ENCODE measurements at places on chromosomes 7 and 10.
A peak's percentile ranks its signal among the peaks of the same experiment; 100 is the strongest.

GRCh38 chr10:119650692-119651513 lies at the start of gene BAG3:
TSS of gene BAG3 (plus strand) at chr10:119651380. CDS start at chr10:119651676, 296 bp downstream.
- H3K27me3 ChIP-seq: no peaks in the 10 kb centered on the region
- no peaks in the 10 kb centered on the region for H3K36me3 ChIP-seq
- peak within 1 kb of the TSS; percentile 73 for H3K4me3 ChIP-seq
- H3K27ac ChIP-seq: peak within 1 kb of the TSS; percentile 76
- peak; percentile 83 for DNase-seq

DNA sequence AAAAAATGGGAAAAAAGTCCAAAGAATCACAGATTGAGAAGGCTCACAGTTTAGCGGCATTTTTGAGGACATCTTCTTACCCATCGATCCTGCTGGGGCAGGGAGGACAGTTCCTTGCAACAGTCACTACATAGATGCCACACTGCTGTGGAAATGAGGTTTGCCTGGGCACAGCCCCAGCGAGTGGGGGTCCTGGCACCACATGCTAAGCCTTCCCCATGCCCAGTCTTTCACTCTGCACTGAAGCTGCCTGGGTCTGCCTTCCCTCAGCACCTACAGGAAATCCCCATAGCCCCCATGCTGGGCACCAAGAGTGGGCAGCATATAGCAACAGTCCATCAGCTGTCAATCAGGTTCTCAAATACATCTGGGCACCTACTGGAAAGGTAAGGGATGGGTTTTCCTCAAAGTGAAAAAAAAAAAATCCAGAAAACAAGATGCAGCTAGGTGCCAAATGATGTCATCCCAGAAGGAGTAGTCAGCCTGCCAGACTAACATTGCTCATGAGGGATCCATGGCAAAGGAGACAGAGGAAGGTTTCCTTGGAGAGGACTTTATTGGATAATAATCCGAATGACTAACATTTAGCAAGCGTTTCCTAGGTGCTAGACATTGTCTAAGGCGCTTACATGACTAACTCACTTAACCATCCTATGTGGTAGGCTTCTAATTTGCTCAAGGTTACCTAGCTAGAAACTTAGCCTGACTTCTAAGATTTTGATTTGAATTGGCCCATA lies 125.7 kb upstream of the CXCL12 start:
- DNase-seq: no peak
- no peaks in the 10 kb centered on the region for H3K36me3 ChIP-seq
- H3K4me1 ChIP-seq: no peaks in the 10 kb centered on the region
- H3K27ac ChIP-seq: no peak overlapping the region
- no peak overlapping the region for H3K4me3 ChIP-seq
- H3K27me3 ChIP-seq: no peaks in the 10 kb centered on the region

- H3K4me3 ChIP-seq: no peak overlapping the region
- H3K36me3 ChIP-seq: no peaks in the 10 kb centered on the region
- H3K27me3 ChIP-seq: no peaks in the 10 kb centered on the region
- no peak overlapping the region for H3K27ac ChIP-seq
- H3K4me1 ChIP-seq: no peaks in the 10 kb centered on the region
These were observed 265.4 kb upstream of the SLC26A5 start for GRCh38 chr7:103711413-103711812.

- no peaks in the 10 kb centered on the region for H3K4me1 ChIP-seq
- no peaks in the 10 kb centered on the region for H3K36me3 ChIP-seq
- no peak overlapping the region for H3K27ac ChIP-seq
- no peaks in the 10 kb centered on the region for H3K27me3 ChIP-seq
- H3K4me3 ChIP-seq: no peak overlapping the region
These were observed 22.9 kb upstream of the A1CF start for GRCh38 chr10:50908366-50908765.

GRCh38 chr10:97895915-97896314 lies 46.3 kb downstream of the GOLGA7B start:
- no peak overlapping the region for H3K4me3 ChIP-seq
- no peak overlapping the region for H3K27ac ChIP-seq
- H3K36me3 ChIP-seq: no peaks in the 10 kb centered on the region
- no peaks in the 10 kb centered on the region for H3K4me1 ChIP-seq
- H3K27me3 ChIP-seq: no peaks in the 10 kb centered on the region

DNA sequence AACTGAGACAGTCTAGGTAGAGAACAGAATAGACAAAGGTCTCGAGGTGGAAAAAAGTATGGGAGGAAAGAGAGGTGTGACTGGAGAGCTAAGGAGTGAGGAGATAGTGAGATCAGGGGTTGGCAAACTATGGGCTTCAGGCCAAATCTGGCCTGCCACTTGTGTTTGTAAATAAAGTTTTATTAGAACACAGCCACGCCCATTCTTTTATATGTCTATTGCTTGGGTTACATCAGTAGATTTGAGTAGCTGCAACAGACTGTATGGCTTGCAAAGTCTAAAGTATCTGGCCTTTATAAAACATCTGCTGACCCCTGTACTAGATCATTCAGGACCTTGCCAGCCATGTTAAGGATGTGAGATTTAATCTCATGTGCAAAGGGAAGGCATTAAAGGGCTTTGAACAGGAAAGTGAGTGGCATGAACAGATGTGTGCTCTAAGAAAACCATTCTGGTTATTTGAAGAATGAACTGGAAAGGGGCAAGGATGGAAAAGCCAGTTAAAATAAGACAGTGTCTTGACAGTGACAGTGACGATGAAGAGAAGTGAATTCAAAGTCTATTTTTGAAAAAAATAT lies 240.3 kb downstream of the RNLS start:
- peaks cover 8% of the 10 kb centered on the region for H3K4me1 ChIP-seq
- H3K27ac ChIP-seq: no peak overlapping the region
